ENCODE measurements at places on chromosomes 1 and 21. TPM values are rescaled to one million over a fixed set of nuclear protein-coding genes. Genes with fewer than 3 reads are reported as not detected.
A peak's percentile ranks its signal among the peaks of the same experiment; 100 is the strongest.

DNA sequence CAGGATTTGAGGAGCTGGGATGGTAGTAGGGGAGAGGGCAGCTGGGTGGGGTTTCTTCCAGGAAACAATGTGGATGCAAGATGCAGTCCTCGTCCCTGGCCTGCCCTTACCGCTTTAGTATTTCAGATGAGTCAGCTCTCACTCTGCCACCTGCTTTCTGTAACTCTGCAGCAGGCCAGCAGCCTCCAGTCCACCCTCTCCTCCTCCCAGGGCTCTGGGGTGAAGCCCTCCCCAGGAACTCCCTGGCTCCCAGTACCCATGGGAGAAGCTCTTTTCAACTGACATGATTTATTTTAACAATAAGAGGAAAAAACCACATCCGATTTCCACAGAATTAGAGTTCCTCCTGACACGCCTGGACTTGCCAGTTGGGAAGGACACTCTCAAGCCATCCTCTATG, 39.0 kb upstream of the IL20 start:
- peak; percentile 42 for DNase-seq

- peak; percentile 59 for DNase-seq
These were observed 19.7 kb upstream of the ALDH9A1 start for GRCh38 chr1:165717918-165718515.

- no peak for DNase-seq
These were observed 29.4 kb downstream of the ZBTB18 start for GRCh38 chr1:244080343-244080929.

DNA sequence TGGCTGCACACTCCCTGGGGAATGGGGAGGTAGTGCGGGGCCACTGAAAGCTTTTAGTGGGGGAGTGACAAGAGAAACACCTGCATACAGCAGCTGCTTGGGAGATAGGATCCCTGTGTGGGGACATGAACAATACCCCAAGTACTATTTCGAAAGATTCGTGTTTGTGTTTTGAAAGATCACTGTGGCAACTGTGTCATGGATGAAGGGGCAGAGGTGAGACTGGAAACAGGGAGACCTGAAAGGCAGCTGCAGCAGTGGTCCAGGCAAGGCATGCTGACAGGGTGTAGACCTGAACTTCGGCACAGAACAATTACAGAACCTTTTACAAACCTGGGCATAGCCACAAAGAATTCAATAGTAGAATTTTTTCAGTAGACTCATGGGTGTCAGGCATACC, 32.9 kb downstream of the TENT5C start:
- no peak for DNase-seq

GRCh38 chr1:35832276-35832905, 24.6 kb downstream of the AGO4 start:
- peak; percentile 42 for DNase-seq

DNA sequence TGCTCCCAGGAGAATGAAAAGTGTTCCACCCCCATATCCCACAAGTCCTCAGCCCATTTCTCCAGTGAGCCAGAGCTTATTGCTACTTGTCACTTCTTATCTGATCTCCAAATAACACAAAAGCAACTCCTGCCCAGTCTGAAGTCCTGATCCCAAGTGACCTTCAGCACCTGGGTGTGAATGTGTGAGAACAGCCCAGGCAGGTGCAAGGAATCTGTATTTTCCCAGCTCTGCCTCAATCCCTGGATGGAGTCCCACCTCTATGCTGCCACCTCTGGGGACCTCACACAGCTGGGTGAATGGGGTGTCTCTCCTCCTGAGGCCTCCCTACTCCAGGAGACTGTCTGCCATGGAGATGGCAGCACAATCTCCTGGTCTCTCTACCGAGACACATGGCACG, 402.4 kb upstream of the PROX1 start:
- DNase-seq, result no peak

DNA sequence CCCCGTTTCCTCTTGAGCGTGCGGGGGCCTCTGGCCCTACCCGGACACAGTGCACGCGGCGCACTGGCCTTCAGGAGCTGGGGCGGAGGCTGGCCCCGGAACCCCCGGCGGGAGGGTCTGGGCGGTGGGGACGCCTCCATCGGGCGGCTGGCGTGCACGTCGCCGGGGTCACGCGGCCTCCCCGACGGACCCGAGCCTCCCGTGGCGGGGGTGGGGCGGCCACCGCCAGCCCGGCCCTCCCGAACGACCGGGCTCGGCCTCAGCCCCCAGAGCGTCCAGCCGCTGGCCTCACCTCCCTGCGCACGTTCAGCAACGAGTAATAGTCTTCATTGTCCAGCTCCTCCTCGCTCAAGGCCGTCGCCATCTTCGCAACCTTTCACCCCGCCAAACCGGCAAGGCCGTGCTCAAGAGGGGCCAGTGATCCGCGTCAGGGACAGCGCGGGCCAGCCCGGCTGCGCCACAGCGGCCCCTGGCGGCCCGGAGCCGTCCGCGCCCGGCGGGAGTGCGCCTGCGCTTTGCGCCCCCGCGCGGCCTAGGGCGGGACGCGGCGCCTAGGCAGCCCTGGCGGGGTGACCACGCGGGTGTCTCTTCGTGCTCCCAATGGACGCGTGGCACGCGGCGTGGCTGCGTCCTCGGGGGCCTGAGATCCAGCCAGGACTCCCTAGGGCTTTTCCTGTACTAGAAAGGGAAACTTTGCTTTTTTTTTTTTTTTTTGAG, at the start of gene DNAJC11:
DNAJC11 (minus strand) TSS at position 380 of the 717 bp plus-strand sequence; CDS start at position 364, 16 bp downstream.
- DNase-seq, result peak; percentile 68

GRCh38 chr1:169368406-169368769, 393 bp downstream of the BLZF1 start:
- DNase-seq, result peak; percentile 35

DNA sequence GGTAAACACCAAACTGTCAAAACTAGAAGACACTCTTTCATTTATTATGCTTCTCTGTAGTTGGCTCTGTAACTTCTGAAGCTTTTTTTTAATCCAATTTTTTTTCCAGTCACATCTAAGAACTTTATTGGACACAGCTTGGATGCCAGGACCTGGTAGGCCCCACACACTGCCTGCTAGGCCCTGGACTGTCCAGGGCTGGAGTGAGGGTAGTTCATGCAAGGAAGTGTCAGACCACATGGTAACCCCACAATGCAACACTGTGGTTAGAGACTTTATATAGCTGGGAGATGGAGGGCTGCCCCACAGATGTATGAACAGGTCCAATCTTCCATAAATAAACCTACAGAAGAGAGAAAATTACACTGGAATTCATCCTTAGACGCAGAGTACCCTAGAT, 7.1 kb downstream of the SLC2A1 start:
- no peak for DNase-seq

GRCh38 chr1:15343729-15344128, 66.0 kb upstream of the EFHD2 start:
- DNase-seq, result no peak

- no peak for DNase-seq
These were observed 23.6 kb upstream of the NEK2 start for GRCh38 chr1:211699059-211699458.

- DNase-seq, result peak; percentile 56
These were observed 93.3 kb upstream of the ADAMTS5 start for GRCh38 chr21:27060190-27060589.

GRCh38 chr21:37060296-37060695, 12.6 kb downstream of the PIGP start:
- peak; percentile 95 for DNase-seq

GRCh38 chr1:87968197-87968955, 639.7 kb downstream of the LMO4 start:
- DNase-seq, result no peak

- DNase-seq, result peak; percentile 31
These were observed 68.8 kb downstream of the JMJD4 start for GRCh38 chr1:227666286-227666685.

- DNase-seq, result no peak
These were observed 33.9 kb downstream of the CSF1 start for GRCh38 chr1:109944541-109944940.

MIXL1 gene
- total RNA-seq, result not detected

DEDD gene
- 26.9 TPM for total RNA-seq

All from bronchial epithelial cell (primary cell).